Ureter (tissue), 1 donor: ENCODE measurements at places on chromosomes 11 and 22. TPM values are rescaled to one million over a fixed set of nuclear protein-coding genes. Genes with fewer than 3 reads are reported as not detected.

The ARHGAP20 gene
- 6.5 TPM for total RNA-seq

DNA sequence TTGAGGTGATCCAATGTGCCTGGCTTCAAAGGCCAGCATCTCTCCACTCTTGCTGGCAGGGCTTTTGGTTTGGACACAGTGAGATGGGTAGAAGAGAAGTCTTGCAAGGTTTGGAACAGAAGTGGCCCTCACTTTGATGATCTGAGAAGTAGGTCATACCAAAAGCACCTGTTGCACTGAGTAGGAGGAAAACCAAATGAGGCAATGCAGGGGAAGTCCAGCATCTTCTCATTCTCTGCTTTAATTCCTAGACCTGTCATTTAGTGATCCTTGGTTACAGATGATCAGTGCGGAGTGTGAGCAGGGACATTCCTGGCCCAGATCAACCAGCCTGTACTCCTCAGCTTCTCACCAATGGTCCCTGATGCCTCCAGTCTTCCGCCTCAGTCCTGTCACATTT is 990.5 kb downstream of the OPCML start:
- no peak for DNase-seq

- DNase-seq: no peak
These were observed 122.9 kb upstream of the GRIA4 start for GRCh38 chr11:105486929-105487328.

The LGALS12 gene
- total RNA-seq: not detected

- no peak for DNase-seq
These were observed 67.0 kb downstream of the MIAT start for GRCh38 chr22:26724414-26724813.

The SUSD2 gene
- 8.3 TPM for total RNA-seq

DNA sequence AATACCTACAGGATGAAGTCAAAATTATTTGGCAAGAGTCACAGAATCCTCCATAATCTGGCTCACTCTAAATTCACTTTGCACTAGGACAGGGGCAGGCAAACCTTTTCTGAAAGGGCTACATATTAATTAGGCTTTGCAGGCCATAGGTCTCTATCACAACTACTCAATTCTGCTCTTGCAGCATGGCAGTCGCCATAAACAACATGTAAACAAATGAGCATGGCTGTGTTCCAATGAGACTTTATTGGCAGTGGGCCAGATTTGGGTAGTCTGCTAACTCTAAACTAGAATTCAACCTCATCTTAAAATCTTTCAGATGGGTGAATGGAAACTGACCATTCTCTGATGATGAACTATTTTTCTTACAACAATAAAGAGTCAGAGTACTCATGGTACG is 5.8 kb downstream of the THRSP start:
- no peak for DNase-seq

DNA sequence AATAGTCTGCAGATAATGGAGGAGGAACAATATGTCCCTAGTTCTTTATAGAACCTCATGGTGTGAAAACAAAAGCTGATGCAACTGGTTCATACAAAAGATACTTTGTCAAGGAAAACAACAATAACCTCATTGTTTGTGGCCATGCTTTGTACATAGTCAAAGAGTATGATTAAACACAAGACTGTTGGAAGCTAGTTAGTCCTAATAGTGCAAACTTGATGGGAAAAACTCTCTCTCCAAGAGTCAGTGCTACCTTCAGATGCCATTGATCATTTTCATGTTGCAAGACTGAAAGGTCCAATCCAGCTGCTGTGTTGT is 20.1 kb upstream of the PLAAT2 start:
- no peak for DNase-seq

The PHOX2A gene
- total RNA-seq: not detected

GRCh38 chr22:32261306-32261705 is 6.2 kb upstream of the SLC5A4 start:
- DNase-seq: no peak

The TYR gene
- total RNA-seq: not detected

DNA sequence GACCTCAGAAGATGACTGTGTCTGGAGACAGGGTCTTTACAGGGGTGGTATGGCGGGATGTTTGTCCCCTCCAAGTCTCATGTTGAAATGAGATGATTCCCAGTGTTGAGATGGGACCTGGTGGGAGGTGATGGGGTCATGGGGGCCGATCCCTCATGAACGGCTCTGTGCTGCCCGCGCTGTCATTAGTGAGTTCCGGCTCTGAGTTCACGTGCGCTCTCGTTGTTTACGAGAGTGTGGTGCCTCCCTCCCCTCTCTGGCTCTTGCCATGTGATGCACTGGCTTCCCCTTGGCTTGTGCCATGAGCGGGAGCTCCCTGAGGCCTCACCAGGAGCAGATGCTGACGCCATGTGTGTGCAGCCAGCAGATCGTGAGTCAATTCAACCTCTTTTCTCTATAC is 830.8 kb downstream of the TBC1D22A start:
- peak; percentile 27 for DNase-seq

DNA sequence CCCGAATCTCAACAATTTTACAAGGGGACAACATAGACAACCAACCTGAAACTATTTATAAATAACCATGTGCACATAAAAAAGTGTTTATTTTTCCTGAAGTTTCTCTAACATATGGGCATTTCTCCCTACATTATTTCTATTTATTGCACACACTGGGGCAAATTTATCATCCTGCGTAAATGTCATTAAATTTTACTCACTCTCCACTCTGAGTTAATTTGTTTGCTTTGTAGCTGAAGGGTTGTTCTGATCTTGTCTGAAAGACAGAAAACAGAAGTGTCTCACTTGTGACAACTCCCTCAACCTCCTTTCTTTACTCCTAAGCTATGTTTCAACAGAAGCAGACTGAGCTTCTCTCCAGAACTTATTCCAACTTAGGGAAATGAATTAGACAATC is 194.2 kb downstream of the HIPK3 start:
- DNase-seq: no peak

DNA sequence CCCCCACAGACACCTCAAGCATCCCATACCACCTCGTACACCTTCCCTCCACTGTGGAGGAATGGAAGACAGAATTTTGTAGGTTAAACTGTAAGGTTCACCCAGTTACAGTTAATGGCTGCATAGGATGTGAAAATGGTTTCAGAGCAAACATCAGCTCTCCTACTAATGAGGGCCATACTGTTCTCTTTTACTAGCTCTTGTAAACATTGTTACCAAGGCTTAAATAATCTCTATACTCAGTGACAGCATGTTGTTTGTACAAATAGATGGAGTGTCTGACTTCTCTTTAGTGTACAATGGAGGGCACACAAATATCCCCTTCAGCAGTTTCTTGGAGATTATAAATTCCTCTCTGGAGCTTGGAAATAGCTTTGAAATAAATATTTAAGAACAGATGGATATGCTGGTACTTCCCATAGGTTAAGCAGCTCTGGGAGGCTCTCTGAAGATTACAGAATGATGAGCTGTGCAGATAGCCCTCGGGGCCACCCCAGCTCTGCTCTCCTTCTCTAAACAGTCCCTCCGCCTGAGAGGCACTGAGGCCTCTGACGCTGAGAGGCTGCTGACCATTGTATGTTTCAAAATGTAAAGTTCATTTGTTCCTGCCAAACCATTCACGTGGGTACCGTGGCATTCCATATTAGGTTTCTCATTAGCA is 25.7 kb downstream of the TTC12 start:
- no peak for DNase-seq

DNA sequence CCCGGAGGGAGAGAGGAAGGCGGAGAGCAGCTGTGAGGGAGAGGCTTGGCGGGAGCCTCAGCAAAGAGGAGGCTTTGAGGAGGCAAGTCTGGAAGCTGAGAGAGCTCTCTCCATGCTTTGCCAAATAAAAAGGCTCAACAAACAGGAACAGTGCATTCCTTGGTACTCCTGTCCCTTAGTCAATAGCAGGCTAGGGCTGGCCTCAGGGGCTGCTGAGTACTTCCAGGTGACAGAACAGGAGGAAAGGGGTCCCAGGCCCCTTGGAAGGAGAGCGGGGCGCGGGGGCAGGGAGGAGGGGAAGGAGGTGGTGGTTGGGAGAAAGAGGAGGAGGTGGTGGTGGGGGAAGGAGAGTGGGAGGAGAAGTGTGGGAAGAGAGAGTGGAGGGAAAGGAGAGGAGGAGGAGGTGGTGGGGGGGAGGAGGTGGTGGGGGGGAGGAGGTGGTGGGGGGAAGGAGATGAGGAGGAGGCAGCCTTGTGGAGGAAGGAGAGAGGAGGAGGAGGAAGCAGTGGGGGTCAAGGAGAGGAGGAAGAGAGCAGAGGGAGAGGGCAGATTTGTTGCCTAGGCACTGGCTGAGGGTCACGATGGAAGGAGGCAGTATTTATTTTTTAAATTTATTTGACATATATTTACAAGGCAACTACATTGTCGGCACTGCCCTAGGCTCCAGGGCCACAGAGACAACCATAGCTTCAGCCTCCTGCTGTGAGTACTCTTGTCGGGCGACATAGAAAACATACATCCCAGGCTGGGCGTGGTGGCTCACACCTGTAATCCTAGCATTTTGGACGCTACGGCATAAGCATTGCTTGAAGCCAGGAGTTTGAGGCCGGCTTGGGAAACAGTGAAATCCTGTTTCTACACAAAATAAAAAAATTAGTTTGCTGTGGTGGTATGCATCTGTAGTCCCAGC is 74.2 kb upstream of the ZBED5 start:
- peak; percentile 46 for DNase-seq

GRCh38 chr11:128934351-128934750 is 8.3 kb downstream of the TP53AIP1 start:
- no peak for DNase-seq

The ZP1 gene
- not detected for total RNA-seq

GRCh38 chr11:31957674-31958073 is 133.2 kb upstream of the RCN1 start:
- no peak for DNase-seq

The BEST1 gene
- 9.4 TPM for total RNA-seq

The BIRC2 gene
- 44.4 TPM for total RNA-seq

- no peak for DNase-seq
These were observed 114.4 kb upstream of the API5 start for GRCh38 chr11:43197379-43197778.

The MPEG1 gene
- total RNA-seq: 9.4 TPM

The OOSP4A gene
- not detected for total RNA-seq

- no peak for DNase-seq
These were observed 575 bp downstream of the DUSP18 start for GRCh38 chr22:30667107-30667493.

- DNase-seq: no peak
These were observed 26.6 kb downstream of the DKK3 start for GRCh38 chr11:11981840-11982239.
